Fibroblast of skin of scalp (primary cell): ENCODE measurements at places on chromosomes 5 and 9.

DNA sequence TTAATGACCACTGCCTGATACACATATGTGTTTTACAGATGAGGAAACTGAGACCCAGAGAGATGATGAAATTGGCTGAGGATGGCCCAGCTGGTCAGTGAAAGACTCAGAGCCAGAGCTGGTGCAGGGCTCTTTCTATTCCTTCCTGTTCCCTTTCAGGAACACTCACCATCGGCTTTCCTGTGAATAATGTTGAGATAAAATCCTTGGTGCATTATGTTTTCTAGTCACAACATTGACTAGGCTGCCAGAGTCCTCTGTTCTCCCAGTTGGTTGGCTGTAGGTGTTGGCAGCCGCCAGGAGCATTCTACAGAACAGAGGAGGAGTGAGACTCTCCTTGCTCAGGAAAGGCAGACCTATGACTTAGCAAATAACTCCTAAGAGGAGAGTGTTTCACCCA, 14.8 kb downstream of the TGFBI start:
- no peak for DNase-seq

- DNase-seq: no peak
Observed at GRCh38 chr5:146753641-146754040, 124.9 kb downstream of the PPP2R2B start.

DNA sequence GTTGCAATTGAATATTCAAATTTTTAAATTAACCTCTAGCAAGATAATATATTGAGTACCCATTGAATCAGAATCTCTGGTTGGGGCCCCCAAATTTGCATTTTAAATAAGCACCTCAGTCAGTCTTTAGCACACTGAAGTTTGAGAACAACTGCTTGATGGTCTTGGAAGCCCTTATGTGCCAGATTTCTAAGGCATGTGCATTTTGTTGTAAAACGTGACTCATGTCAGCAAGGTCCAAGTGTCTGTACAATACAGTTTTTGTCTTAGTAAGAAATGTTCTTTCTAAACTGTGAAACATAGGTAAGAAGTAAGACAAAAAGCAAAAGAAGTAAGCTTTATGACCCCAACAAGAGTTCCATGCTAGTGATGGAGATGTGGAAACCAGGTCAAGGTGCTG, 59.1 kb upstream of the PHF2 start:
- no peak for DNase-seq

DNA sequence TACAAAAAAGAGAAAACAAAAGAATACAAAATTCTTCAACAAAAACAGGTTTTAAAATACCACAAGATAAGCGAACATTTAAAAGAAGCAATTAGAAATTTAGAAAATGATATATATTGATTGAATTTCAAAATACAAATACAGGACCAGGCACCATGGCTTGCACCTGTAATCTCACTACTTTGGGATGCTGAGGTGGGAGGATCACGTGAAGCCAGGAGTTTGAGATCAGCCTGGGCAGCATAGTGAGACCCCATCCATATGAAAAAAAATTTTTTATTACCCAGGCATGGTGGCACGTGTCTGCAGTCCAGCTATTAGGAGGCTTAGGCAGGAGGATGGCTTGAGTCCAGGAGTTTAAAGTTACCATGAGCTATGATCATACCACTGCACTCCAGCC, 109.9 kb upstream of the SLC30A5 start:
- no peak for DNase-seq

DNA sequence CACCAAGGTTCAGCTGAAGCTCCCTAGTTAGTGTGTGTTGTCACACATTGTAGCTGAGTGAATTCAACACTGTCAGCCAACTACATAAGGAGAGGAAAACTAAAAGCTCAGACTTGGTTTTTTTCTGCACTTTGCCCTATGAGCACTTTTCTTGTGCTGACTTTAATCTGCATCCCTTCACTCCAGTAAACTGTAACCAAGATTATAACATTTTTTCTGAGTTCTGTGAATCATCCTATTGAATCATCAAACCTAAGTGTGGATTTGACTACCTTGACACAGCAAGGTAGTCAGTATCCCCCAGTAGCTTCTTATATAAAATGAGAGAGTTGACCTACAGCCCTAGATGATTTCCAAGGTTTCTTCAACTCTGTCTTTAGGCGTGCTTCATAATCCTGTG, 325.0 kb downstream of the AGTPBP1 start:
- DNase-seq: no peak
